ENCODE measurements at places on chromosomes 7 and 10.

- no peak for DNase-seq
Measured at GRCh38 chr10:44417761-44418160, 32.9 kb upstream of the CXCL12 start.

GRCh38 chr10:8981277-8981676, 926.8 kb downstream of the GATA3 start:
- no peak for DNase-seq

GRCh38 chr7:155104913-155105312, 34.8 kb downstream of the HTR5A start:
- no peak for DNase-seq

- no peak for DNase-seq
Measured at GRCh38 chr10:70518695-70519094, 40.1 kb downstream of the PALD1 start.

- DNase-seq = no peak
Measured at GRCh38 chr10:68559841-68560185, 324 bp upstream of the TET1 start.

- DNase-seq = no peak
Measured at GRCh38 chr7:29281782-29282541, 87.4 kb downstream of the CHN2 start.

DNA sequence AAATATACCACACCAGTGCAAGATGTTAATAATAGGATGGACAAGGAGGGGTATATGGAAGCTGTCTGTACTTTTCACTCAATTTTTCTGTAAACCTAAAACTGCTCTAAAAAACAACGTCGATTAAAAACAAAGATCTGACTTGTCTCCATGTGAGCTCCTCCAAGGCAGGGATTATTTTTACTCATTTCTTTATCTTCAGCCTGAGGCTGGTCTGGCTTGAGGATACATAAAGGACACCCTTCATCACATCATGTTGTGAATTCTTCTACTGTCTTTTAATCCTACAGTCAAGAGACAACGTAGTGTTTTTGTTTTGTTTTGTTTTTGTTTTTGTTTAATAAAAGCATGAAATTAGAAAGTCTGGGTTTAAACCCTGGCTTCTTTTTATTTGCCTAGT, 486.9 kb downstream of the PLXNA4 start:
- no peak for DNase-seq

DNA sequence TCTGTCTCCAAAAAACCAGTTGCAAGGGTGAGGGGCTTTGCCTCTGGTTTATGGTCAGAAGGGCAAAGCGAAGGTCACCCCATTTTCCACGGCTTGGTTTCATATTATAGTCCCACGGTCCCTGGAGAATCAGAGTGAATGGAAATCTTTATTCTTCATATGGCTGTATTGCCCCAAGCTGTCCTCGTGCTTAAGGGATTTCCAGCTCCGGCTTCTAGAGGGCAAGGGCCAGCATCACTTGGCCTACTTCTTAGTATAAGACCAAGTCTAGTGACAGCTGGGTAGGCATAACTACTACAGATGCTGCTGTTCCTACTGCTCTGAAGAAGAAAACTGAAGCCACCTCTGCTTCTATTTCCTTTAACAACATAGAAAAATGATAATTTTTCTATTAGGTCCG, 63.2 kb downstream of the PARP12 start:
- DNase-seq = no peak

GRCh38 chr10:96833220-96834001, 1.3 kb downstream of the LCOR start:
- no peak for DNase-seq

DNA sequence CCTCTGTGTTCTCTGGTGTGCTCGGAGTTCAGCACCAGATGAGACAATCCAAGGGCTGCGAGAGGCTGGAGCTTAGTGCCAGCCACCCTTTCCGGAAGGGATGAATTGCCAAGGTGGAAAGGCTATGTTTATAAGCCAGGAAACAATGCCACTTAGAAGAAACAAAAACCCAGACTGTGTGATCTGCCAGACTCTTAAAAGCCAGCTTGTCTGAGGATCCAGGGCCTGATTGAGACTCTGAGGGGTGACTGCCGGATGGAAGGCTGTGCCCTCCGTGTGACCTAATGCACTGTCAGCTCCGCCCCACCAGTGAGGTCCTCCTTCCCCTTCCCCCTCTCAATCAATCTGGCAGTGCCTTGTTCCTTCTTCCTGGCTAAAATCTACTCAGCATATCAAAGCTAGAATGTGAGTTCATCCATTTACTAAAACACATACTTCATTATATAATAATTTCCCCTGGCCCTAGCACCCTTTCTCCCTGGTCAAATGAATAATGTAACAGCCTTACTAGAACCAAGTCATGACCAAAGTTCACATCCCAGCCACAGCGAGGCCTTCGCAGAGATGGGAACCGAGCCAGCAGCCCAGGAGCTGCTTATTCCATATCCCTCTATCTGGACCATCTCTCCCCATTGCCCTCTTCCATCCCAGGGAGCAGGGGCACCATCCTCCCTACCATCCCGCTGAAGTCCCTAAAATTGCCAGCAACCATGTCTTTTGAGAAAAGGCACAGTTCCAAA, 25.5 kb downstream of the FAM107B start:
- no peak for DNase-seq

DNA sequence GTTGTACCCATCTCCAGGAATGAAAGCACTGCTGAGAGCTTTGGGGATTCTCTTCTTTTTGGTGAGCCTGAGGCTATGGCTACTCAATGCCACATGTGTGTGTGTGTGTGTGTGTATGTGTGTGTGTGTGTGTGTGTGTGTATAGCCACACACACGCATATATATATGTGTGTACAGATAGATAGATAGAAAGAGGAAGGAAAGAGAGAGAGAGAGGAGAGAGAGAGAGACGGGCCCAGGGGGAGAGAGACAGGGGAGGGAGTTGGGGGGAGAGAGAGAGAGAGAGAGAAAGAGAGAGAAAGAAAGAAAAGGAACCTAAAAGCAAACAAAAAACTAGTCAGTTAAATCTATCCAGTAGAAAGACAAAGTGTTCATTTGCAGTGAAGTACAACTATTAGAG, 8.3 kb downstream of the SLC13A4 start:
- no peak for DNase-seq

DNA sequence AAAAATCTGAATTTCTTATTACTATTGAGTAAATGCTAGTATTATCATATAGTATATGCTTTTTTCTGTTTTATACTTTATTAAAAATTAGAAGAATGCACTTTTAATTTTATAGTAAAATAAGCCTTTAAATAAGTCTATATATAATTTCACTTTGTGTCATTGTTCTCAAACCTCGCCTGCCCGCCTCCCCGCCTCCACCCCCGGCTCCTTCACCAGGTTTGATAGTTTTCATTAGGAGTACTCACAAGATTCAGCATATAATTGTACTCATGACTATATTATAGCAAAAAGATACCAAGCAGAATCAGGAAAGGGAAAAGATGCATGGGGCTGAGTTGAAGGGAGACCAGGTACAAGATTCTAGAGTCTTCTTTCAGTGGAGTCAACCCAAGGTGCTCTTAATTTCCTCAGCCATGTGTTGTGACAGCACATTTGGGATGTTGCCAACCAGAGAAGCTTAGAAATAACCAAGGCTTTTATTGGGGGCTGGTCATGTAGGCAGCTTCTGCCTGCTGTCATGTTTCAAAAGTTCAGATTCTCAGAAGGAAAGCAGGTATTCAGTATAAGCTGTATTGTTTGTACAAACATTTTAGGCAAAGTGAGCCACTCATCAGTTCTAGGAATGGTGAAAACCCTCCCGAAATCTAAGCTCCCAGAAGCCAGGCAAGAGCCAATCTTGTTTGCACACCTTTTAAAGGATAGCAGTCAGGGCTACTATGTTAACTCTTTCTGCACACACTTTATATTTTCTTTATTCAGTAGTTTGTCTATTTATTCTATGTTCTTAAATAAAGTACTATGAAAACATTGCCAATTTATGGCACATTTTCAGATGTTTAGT, 12.3 kb downstream of the NHLRC2 start:
- DNase-seq = no peak

DNA sequence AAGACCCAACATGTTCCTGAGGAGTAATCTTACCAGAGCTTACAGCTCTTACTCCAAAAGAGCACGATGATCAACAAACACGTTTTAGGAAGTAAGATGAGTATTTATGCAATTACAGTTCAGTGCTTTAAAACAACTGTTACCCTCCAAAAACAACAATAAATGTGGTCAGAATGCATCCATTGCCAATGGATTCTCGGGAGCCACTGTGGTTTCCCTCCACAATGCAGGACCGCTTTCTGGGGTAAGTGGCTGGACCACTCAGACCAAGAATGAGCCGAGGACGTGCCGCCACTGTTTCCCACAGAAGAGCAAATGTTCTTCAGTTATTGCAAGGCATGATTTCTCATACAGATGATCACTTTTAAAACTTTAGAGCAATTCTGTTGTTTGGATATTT, 232.3 kb upstream of the MKLN1 start:
- no peak for DNase-seq

DNA sequence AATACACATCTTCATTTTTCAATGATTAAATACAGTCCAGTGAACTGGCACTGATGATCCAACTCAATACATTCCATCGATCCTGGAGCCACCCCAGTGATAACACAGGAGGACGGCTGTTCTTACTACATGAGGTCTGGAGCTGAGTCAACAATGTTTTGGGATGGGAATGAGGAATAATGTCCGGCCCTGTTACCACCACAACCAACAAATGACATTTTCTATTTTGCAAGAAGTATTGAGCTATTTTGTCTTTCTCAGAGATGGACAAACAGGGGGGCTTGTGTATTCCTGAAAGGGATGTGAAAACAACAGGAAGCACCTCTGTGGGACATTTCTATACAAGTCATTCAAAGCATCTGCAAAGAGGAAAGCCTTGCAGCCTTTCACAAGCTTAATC, 249.2 kb downstream of the PARD3 start:
- DNase-seq = no peak

DNA sequence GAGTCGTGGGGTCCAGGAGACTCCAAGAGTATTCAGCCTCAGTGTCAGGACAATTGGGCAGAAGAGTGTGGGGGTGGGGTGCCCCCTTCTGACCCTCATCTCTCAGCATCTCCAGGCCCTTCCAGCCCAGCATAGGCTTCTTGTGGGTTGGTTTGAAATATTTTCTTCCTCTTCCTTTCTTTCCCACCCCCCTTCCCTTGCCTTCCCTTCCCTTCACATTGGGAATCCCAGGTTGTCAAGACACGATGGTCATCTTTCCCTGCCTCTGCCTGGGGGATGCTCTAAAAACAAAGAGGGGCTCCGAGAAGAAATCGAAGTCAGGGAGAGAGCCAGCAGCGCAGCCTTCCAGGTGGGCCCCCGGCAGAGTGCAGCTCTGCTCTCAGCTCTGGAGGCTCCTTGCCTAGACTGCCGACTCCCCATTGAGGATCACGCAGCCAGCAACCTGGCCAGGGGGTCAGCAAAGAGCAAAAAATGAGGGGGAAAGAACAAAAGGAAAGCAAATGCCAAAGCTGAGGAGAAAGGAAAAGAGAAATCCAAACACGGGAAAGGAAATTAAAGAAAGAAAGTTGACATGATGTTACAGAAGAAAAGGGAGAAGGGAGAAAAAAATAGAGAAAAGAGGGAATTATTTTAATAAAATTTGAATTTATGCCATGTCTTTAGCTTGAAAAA, 1.5 kb downstream of the PAX2 start:
- no peak for DNase-seq

DNA sequence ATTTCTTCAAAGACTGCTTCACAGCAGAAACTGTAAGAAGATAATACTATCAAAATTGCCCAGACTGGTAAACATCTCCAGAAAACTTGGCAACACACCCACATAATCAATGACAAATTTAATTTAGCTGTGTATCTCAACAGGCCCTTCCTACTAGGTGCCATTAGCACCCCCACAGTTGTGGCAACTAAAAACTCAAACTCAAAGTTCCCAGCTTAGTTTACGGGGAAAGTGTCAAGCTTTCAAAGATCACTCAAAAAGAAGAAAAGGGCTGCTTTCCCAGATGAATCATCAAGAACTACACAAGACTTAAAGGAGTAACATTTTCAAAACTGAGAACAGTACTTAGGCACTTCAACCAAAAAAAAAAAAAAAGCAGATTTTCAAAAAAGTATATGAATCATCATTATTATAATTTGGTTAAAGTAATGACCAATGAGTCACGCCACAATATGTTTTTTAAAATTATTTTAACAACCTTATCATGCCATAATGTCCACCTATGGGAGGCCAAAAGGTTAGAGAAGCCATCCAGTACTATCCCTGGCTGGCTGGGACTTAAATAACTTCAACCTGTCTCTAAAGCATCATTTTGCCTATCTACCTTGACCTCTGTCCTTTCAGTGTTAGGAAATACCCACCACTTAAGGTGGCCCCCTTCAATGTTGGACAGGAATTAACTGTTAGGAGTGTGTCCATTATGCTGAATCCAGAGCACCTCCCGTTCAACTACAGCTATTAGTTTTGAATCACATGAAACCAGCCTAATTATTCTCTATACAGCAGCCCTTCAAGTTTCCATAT, 90.8 kb downstream of the ZFAND4 start:
- no peak for DNase-seq

DNA sequence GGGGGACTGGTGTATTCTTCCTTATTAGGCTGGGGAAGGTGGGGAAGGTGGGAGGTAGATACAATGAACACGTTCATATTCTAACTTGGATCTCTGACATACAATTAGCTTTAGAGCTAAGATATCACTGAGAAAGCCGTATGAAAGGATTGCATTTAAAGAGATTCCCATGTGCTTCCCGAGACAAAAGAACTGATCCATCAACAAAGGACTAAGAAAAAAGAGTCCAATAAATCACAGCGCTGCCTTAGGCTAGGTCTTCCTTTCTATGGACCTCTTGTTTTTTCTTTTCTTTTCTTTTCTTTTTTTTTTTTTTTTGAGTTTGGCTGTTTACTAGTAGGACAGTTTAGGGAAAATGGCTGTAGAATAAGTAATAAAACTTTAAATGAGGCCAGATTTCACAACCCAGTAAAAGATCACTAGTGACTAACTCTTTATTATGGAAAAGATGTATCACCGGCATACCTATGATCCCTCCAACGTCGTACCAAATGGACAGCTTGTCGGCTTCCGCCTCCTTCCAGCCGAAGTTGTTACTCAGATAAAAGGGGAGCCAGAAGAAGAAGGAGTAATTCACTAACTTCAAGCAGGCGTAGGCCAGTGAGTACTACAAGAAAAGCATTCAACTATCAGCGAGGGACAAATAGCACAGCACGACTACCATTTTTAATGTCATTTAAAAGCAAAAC, 50.0 kb downstream of the SLC37A3 start:
- no peak for DNase-seq

- peak; percentile 26 for DNase-seq
Measured at GRCh38 chr7:157612664-157613561, 276.1 kb downstream of the DNAJB6 start.

- no peak for DNase-seq
Measured at GRCh38 chr7:148385009-148385682, 205.4 kb upstream of the C7orf33 start.

- no peak for DNase-seq
Measured at GRCh38 chr10:129741978-129742741, 221.9 kb downstream of the EBF3 start.

GRCh38 chr10:103692436-103692951, 162.9 kb downstream of the SH3PXD2A start:
- DNase-seq = no peak

GRCh38 chr7:47402941-47403866, 178.7 kb downstream of the TNS3 start:
- no peak for DNase-seq

Measured in activated naive CD4-positive, alpha-beta T cell (primary cell).